ENCODE measurements at places on chromosomes 3 and 15. TPM values are rescaled to one million over a fixed set of nuclear protein-coding genes. Genes with fewer than 3 reads are reported as not detected.

- no peak for DNase-seq
Measured at GRCh38 chr3:16768014-16768413, 116.7 kb upstream of the PLCL2 start.

- peak; percentile 41 for DNase-seq
Measured at GRCh38 chr15:25737218-25737643, 125.9 kb downstream of the ATP10A start.

GRCh38 chr15:57064033-57064432 is 145.6 kb downstream of the TCF12 start:
- DNase-seq, result peak; percentile 33

GRCh38 chr15:99343881-99344551 is 92.7 kb downstream of the LRRC28 start:
- no peak for DNase-seq

DNA sequence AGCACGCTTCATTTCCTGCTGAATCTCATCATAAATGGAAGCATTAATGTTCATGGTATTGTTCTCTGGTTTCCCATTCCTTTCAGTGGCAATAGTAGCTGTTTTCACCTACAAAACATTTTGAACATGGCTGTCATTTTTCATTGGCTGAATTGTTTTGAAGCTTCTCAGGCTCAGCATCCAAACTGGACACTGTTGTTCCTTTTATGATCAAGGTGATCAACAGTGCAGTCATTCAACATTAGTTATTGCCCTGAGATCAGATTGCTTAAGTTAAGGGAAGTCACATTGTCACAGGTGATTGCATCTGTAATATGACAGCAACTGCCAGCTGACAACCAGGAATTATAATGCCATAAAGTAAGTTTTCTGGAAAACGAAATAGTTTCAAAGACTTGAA is 46.9 kb downstream of the SATB1 start:
- DNase-seq, result no peak

DNA sequence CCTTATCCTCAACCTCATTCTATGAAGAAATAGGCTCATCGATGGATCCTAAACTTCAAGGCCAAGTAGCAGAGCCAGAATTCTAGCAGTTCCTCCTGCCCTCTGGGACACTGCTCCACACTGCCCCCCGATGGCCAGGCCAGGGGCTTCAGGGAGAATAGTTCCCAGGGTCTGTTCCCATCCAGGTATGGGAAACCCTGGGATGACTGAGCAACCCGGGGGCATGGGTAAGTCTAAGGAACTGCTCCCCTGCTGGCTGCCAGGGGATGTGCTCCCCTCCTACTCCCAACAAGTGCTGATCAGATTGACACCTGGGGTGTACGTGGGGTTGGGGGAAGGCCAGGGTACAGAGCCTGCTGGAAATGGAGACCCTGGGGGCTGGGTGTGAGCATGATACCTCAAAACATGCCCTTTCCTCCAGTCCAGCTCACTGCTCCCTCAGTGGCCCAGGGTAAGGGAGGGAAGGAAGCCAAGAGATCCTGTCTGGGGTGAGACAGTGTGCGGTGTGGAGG is 7.6 kb downstream of the ULK3 start:
- DNase-seq, result peak; percentile 36

GRCh38 chr3:196203846-196204245 is 7.4 kb downstream of the ZDHHC19 start:
- DNase-seq, result no peak

DNA sequence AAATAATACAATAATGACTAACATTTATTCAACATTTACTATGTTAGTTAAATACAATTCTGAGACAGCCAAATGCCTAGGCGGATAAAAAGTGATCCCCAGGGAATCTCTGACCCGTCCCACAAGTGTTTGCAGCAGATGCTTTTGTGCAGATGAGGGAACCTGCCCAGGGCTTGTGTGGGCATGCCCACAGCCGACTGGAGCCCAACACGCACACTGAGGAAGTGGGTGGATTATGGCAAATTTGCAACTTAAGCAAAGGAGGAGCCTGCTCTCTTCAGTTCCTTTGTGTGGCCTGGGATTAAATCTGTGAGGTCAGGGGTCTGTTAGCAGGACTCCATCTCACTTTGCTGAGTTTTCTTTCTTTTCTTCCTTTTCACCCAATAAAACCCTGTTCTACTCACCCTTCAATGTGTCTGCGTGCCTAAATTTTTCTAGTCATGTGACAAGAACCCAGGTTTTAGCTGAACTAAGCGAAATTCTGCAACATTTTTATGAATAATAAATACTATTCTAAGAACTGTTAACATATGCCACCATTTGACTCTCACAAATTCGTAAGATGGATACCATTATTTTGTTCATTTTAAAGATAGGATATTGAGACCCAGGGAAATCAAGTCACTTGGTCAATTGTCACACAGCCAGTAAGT is 13.9 kb upstream of the RTP1 start:
- DNase-seq, result no peak

The ST8SIA2 gene
- total RNA-seq, result not detected

The RMDN3 gene
- 17.5 TPM for total RNA-seq

The STRC gene
- not detected for total RNA-seq

The FAN1 gene
- total RNA-seq, result 15.0 TPM

The TMEM212 gene
- not detected for total RNA-seq
